Daoy (cell line): ENCODE measurements at places on chromosomes 4 and X. TPM values are rescaled to one million over a fixed set of nuclear protein-coding genes. Genes with fewer than 3 reads are reported as not detected.
A peak's percentile ranks its signal among the peaks of the same experiment; 100 is the strongest.

- DNase-seq, result no peak
These were observed 47.8 kb downstream of the MAP7D3 start for GRCh38 chrX:136203438-136203837.

- DNase-seq, result peak; percentile 45
These were observed 70.1 kb downstream of the PRSS12 start for GRCh38 chr4:118282692-118283091.

DNA sequence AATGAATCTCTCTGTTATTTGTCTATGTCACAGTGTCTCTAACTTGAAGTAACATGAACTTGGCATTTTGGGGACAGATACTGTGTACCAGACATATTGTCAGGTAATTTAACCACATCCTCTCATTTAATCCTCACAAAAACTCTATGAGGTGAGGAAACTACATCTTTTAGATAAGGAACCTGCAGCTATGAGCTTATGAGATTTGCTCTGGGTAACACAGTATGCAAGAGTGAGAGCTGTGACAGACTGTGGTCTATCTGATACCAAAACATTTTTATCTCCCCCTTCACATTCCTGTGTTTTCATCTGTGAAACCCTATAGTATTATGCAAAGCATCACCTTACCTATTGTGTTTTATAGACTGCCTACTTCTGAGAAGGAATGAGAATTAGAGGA, 58.4 kb upstream of the HS3ST1 start:
- no peak for DNase-seq

DNA sequence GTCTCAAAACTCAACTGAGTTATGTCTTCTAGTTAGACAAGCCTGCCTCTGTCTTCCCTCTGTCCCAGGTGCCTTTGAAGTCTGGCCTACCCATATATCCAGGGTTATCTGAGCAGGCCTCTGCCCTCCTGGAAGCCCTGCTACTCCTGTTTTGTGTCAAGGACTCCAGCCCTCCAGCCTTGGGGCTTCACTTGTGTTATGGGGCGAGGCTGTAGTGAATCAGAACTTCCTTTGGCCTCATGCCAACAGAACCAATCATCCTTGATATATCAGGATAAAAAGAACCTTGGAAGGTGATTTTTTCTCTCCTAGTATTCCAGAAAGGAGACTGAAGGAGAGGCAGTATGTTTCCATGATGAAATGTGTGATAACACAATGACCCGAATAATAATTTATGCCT, 8.9 kb upstream of the ADGRG4 start:
- DNase-seq, result peak; percentile 11

DNA sequence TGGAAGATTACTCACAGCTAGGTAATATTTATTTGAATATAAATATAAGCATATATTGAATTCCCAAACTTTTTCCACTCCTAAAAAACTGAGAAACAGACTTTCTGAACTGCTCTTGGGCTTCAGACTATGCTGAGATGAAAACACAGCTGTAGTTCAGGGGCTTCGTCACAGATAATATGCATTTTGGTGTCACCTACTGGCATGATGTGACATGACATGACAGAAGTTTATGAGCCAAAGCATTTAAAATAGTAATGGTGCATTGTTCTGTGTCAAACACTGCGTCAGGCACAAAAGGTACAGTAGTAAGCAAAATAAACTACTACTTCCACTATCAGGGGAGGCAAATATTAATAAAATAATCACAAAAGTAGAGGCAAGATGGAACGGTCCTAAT, 171.3 kb downstream of the BTC start:
- peak; percentile 17 for DNase-seq

DNA sequence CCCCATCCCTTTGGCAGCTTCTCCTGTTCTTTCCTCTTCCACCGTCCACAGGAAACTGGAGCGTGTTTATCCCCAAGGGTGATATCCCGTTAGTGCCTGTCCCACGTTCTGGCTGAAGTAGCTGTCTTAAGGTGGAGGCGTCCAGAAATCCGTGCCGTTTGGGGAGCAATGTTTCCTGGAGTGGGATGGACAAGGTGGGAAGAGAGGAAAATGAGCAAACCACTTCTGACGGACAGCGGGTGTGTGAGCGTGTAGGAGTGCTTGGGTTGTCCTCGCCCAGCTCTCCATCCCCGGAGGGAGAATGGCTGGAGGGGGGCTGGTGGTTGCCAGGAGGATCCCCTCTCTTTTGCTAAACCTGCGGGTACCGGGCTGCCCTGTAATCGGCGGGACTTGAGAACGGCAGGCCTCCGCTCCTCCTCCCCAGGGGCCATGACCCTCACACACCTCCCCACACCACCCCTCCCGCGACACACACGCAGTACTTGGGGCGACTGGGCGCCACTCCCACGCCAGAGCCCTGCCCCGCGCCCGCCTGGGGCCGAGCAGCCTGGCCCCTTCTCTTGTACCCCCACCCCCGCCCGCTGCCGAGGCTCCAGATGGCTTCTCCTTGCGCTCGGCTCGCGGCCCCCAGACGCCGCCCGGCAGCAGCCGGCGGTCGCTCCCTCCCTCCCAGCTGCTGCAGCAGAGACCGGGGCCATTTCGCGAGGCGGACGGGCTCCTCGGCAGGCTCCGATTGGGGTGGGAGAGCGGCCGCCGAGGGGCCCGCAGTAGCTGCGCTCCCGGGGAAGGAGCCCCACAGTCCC, 13.9 kb upstream of the PRDM8 start:
- DNase-seq, result no peak

GRCh38 chr4:8506373-8507195, 66.0 kb downstream of the TRMT44 start:
- peak; percentile 21 for DNase-seq

DNA sequence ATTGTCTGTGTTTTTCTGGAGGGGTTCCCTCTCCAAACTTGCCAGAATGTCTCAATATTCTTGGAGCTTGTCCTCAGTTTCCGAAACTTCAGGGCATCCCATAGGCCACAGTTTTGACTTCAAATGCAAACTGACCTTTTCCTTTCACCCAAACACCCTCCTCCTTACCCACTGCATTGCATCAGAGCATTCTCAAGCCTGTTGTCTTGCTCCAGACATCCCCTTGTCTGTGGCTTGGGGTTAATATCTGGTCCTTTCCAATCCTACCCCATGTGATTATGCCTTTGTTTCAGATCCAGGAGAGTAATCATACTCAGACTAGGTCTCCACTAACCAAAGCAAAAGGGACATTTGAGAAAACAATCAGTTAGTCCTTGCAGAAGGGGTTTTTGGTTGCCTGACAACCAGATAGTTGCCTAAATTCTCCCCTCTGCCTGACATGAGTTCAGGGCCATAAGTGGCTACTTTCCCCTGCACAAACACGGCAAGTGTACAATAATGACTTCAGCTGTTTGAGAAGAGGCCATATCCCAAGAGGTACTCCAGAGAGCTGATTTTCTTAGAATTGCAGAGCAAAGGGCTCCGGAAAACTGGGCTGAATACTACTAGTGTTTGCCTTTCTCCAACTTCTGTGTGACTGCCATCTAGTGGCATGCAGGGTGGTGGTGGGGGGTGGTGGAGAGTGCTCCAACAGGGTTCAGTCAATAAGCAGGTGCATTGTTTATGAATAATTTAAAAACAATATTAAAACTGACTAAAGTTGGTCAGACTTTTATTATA, 130.2 kb downstream of the CHRDL1 start:
- no peak for DNase-seq

- DNase-seq, result no peak
These were observed 227.2 kb downstream of the ANK2 start for GRCh38 chr4:113276464-113277170.

DNA sequence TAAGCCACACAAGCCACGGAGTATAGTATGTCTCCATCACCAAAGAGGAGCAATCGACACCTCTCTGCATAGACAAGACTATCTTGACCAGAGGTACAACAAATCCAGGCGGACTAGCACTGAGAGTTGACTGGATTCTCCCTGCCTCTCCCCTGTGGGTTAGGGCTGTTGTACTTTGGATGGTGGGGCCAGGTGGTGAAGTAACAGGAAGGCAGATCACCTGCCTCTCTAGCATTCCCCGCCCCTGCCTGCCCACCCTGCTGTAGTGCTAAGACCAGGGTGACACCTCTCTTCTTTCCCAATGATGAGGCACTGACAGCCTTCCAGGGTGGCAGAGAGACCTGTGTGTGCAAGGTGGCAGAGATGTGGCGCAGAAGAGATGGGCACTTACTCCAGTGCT, 47.5 kb upstream of the TRIM2 start:
- no peak for DNase-seq

GRCh38 chr4:189502841-189503435, 437.7 kb upstream of the FRG1 start:
- DNase-seq, result peak; percentile 17

DNA sequence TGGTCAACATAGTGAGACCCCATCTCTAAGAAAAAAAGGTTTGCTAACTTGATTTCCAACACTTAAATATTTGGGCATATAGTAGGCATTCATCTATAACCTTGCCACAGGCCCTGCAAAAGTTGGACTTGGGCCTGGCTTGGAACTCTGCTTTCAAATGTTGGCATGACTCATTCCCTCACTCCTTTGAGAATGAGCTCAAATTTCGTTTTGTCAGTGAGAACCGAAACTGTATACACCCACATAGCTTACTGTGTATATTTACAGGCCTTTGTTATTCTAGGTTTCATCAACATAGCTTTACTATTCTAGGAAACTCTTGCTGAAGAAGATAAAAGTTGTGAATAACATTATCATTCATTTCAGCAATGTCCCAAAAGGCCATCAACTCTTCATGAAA, 88.7 kb upstream of the ELOVL6 start:
- DNase-seq, result peak; percentile 62

- no peak for DNase-seq
These were observed 231.3 kb upstream of the STK26 start for GRCh38 chrX:131791608-131792355.

RTL5 gene
- total RNA-seq, result 0.18 and 0.86 TPM in 2 replicates

BLTP1 gene
- 7.8 and 8.1 TPM in 2 replicates for total RNA-seq

BGN gene
- total RNA-seq, result 3.7 and 5.7 TPM in 2 replicates

CLDN22 gene
- total RNA-seq, result not detected in 2 replicates

PLP1 gene
- total RNA-seq, result 2.7 TPM in 1 of 2 replicates, not detected in the other

RHOXF1 gene
- total RNA-seq, result not detected in 2 replicates
